ENCODE measurements at places on chromosomes 5 and 9.
A peak's percentile ranks its signal among the peaks of the same experiment; 100 is the strongest.

DNA sequence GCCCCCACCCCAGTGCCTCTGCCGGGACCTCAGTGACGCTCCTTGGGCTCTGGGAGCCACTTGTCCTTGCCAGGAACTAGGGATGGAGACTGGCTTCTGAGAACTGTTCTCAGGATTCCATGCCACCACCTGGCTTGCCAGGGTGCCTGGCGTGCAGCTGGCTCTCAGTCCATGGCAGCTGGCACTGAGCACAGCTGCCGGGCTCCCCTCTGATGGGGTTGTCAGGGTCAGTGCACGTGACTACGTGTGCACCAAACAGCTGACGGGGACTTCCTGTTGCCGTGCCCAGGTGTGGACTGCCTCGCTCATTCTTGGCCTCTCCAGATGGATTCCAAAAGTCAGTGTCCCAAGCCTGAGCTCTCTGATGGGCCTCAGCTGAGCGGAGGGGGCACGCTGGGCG lies 9.4 kb downstream of the KCNT1 start:
- DNase-seq: no peak

- no peak for DNase-seq
Observed at GRCh38 chr9:99601571-99602111, 220.0 kb upstream of the NR4A3 start.

DNA sequence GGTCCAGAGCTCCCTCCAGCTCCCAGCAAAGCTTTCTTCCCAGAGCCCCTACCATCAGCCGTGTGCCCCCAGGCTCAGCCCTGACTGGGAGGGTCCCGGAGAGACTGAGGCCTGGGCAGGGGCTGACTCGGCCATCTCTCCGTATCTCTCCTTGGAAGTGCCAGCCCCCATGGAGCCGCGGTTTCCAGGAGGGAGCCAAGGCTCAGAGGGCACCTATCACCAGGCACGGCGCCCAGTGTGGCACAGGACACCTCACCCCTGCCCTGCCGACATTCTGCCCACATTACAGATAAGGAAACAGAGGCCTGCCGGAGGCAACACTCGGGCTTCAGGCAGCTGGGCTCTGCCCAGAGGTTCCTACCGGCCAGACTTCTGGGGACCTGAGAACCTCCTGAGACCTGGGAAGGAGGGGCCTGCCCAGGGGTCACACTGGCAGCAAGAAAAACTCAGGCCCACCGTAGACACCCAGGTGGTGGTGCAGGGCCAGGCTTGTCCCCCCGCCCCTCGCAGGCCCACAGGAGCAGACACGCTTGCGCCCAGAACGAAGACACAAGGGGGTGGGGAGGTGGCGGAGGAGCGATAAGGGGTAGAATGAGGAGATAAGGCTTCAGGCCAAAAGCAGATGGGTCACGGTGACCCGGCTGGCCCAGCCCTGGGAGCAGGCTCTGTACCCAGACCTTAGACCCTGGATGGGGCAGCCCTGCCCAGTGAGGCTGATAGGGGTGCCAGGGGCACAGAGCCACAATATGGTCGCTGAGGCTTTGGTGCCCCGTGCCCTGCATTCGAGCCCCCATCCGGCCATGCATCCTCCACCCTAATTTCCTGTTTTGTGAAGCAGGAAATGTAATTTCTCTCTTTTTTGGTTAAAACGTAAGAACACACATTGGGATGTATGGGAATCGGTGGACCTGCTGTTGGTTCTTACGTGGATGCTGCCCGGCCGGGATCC lies 11.8 kb downstream of the NR5A1 start:
- no peak for DNase-seq

DNA sequence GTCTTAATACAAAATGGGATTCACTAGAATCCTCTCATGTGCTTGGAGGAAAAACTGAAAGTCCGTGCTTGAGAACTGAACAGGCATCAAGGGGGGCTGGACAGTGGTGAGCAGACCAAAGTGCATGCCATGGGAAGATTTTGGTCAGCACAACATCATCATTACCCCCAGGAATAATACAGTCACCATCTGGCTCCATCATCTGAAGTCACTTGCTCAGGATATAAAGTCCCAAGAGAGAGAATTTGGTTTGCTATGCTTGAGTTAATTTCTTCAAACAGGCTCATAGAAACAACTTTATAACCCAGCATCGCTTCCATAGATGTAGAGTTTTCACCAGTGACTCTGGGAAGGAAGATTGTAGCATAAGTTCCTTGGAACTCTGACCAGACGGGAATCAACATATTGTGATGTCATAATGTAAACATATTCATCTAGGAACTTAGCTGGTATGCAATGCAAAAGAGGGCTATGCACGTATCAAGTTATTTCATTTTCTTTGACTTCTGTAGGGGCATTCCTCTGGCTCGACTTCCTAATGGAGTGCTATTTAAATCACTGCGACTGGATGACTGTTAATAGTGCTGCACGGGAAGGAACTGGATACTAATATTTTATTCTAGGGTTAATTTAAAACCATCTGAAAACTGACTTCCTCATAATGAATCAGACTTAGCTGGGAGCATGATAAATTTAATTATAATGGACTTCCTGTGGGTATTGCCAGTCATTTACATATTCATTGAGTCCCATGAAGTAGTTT lies 145.2 kb downstream of the MTRR start:
- DNase-seq: no peak

GRCh38 chr5:144134194-144134826 lies 36.1 kb downstream of the YIPF5 start:
- no peak for DNase-seq

DNA sequence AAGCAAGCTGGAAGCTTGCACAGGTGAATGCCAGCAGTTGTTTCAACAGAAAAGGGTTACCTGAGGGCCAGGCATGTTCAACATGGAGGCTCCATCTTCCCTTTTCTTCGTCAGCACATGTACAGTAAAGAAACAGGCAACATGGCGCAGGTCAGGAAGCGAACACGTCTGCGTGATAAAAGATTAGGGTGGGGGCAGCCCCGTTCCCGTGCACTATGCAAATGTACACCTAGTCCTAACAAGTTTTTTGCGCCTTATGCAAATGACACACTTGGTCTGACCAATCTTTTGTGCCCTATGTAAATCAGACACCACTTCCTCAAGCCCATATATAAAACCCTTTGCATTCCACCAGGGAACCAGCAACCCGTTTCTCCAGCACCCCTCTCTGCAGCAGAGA lies 452.1 kb upstream of the PTPRD start:
- no peak for DNase-seq

DNA sequence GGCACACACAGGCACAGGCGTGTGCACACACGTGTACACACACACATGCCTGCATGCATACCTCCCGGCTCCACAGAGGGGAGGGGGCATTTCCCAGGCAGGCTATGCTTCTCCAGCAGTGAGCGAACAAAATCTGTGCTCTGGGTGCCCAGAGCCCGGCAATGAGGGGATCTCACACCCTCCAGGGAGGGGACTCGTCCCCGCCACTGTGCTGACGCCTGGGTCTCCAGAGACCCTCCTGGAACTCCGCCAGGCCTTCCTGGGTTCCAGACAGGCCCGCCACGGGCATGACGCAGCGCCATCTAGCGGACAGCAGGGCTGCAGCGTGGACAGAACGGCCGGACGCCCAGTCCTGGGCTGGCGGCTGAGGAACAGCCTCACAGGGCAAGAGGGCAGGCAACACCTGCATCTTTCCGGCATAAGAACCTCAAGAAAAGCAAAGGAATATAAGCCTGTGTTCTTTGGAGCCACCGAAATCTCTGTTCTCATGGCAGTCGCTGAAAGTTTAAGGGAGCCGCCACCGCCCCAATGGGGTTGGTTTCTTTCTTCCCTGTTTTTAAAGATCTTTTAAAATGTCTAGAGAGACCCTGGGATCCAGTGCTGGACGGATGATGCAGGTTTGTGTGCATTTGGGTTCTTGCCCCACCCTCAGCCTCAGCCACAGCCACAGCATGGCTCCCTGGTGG lies 135.6 kb upstream of the PPP1R26 start:
- no peak for DNase-seq

- DNase-seq: no peak
Observed at GRCh38 chr9:114282104-114282485, 40.8 kb upstream of the ORM1 start.

DNA sequence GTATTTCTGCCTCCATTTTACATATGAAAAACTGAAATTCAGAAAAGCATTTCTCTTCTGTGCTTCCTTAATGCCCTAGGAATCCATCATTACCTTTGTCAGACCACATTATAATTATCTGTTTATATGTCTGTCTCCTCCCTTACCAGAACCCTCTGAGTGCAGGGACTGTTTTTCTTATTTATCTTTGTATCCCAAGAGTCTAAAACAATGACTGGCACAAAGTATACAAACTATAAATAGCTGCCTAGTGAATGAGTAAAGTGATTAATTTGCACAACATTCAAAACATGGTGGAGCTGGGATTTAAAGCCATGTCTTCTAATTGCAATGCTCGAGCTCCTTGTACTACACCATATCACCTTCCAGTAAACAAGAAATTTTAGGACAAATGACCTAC lies 49.3 kb upstream of the HK3 start:
- DNase-seq: no peak

DNA sequence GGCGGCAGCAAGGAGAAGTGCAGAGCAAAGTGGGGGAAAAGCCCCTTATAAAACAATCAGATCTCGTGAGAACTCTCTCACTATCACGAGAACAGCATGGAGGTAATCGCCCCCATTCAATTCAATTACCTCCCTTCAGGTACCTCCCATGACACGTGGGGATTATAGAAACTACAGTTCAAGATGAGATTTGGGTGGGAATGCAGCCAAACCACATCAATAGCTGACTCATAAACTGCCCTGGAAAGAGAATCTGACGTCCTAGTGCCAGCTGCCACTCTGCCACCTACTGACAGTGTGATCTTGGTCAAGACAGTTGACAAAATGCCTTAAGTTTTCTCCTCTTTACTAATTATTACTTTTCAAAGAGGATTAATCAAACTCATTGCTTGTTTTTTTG lies 128.3 kb downstream of the GPBP1 start:
- DNase-seq: peak; percentile 83

DNA sequence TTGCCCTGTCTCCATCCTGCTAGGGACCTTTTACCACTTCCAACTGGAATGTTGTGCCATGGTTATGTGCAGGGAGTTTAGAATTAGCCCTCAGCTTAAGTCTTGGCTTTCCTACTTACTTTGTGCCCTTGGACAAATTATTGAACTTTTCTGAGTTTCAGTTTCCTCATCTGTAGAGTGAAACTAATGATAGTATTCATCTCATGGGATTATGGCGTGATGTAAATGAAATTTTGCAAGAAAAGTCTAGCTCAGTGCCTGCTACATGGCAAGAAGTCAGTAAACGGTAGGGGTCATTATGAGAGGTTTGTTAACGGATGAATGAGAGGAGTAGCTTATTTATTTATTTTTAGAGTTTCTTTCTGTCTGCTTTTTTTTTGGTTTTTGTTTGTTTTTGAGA lies 1.8 kb downstream of the MVB12B start:
- no peak for DNase-seq

GRCh38 chr5:151054709-151055108 lies 26.1 kb downstream of the TNIP1 start:
- DNase-seq: no peak

GRCh38 chr5:134085411-134085810 lies 29.1 kb upstream of the TCF7 start:
- DNase-seq: no peak

DNA sequence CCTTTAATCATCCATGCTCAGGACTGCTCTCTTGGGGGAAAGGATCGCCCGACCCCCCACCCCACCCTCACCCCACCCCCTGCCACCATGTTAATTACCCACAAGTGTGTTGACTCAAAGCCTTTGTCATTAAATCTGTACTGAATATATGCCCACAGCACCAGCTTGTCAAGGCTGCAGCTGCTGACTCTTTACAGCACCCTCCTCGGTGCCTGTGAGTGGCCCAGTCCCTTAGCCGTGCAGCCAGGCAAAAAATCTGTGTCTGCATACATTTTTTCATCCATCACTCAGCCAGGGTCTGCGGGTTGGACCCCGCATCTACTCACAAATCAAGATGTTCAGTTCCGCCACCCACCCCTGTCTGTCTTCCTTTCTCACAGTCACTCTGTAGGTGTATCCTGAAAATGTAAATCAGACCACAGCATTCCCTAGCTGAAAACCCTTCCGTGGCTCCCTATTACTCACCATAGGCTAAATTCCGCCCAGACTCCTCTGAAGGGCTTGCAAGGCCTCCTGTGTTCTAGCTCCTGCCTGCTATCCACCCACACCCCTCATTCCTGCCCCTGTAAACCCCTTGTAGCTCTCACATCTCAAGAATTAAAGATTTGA lies 53.7 kb upstream of the KCNIP1 start:
- DNase-seq: no peak

DNA sequence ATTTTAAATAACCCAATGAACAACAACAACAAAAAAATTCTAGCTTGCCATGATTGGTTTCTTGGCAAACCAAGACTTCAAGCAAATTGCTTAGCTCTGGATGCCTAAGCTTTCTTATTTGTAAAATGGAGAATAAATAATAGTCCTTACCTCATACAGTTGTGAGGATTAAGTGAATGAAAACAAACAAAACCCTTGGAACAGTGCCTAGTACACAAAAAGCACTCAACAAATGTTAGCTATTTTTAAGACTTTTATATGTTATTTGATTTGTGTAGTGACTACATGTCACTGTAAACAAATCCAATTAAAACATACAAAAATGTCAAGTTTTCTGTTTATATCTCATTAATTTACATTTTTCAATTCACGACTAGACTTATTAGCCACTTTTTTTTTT lies 13.5 kb upstream of the HOMER1 start:
- no peak for DNase-seq

DNA sequence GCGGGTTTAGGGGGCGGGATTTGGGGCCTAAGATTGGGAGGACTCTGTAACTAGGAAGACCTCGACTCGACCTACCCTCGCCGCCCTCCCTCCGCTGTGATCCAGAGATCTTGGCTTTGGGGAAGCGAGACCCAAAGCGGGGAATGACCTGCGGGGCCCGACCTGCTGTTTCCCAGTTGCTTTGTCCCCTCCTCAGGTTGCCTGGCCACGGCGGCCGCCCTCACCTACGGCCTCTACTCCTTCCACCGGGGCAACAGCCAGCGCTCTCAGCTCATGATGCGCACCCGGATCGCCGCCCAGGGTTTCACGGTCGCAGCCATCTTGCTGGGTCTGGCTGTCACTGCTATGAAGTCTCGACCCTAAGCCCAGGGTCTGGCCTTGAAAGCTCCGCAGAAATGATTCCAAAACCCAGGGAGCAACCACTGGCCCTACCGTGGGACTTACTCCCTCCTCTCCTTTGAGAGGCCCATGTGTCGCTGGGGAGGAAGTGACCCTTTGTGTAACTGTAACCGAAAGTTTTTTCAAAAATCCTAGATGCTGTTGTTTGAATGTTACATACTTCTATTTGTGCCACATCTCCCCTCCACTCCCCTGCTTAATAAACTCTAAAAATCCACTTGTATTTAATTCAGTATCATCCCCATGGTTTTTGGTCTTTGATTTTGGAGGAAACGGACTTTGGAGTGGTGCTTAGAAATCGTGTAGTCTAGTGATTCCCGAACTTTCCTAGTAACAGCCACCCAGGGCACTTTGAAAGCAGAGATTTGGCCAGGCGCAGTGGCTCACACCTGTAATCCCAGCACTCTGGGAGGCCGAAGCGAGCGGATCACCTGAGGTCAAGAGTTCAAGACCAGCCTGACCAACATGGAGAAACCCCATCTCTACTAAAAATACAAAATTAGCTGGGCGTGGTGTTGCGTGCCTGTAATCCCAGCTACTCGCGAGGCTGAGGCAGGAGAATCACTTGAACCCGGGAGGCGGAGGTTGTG lies 878 bp downstream of the HIGD2A start:
- no peak for DNase-seq

GRCh38 chr5:55584398-55585205 lies 49.8 kb upstream of the PLPP1 start:
- DNase-seq: no peak
